GM20000 (cell line): ENCODE measurements at places on chromosomes 5 and 9.
A peak's percentile ranks its signal among the peaks of the same experiment; 100 is the strongest.

- no peak for DNase-seq
These were observed 1.5 kb upstream of the PTGES2 start for GRCh38 chr9:128128836-128129590.

DNA sequence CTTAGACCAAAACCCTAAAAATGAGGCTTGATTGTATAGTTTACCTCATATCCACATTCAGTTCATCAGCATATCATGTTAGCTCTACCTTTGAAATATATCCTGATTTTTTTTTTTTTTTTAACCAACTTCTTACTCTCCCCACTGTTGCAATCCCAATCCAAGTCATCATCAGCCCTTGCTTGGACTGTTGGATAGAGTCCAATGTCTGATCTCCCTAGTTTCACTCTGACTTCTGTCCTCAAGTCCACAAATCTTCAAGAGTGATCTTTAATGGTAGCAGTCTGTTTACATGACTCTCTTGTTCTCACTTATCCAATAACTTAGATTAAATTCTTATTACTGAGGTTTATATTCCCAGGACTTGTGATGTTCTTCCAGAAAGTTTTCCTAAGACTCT lies 30.8 kb downstream of the NAA35 start:
- DNase-seq: no peak

- DNase-seq: no peak
These were observed 136.2 kb downstream of the BARX1 start for GRCh38 chr9:93818827-93819472.

DNA sequence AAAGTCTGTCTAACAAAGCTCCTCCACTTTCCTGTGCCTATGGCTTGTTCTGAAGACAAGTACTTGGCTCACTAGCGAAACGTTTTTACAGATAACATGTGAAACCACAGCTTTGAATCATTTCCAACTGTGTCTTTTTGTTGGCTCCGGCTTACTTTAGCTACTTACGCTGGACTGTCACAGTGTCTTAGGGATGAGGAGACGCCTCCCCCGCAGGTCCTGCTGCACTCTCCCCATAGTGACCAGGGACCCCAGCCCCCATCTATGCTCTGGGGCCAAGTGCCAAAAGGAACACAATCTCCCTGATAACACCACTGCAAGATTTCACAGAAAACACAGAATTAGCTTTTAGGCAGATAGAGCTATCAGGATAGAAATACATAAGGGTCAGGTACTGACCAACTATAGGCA lies 219.1 kb downstream of the ADAMTS6 start:
- DNase-seq: no peak

- DNase-seq: no peak
These were observed 50.7 kb downstream of the ITGA2 start for GRCh38 chr5:53039855-53040254.

DNA sequence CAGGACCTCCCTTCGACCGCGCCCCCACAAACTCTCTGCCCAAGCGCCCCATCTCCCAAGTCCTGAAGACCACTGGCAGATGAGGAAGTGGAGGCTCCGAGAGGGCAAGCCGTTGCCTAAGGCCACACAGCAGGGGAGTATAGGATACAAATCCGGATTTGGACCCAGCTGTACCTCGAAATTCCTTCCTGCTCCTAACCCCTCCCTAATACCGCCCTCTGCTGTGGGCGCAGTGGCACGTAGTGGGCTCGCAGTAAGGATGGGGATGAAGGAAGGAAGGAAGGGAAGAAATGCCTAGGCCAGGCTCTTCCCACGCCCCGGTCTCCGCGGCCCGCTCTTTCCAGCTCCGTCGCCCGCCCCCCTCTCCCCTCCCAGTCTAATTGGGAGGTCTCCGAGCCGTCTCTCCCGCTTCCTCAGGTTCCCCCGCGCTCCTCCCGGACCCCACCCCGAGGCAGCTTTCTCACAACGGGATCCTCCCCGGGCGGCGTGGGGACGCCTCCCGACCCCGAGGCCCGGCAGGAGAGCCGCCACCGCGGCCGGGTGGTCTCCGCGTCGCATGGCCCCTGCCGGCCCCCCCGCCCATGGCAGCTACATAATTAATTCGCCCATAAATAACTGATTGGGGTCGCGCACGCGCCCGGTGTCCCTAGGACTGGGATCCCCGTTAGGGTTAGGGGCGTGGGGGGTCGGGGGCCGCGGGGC lies 138.9 kb downstream of the C9orf50 start:
- DNase-seq: no peak

DNA sequence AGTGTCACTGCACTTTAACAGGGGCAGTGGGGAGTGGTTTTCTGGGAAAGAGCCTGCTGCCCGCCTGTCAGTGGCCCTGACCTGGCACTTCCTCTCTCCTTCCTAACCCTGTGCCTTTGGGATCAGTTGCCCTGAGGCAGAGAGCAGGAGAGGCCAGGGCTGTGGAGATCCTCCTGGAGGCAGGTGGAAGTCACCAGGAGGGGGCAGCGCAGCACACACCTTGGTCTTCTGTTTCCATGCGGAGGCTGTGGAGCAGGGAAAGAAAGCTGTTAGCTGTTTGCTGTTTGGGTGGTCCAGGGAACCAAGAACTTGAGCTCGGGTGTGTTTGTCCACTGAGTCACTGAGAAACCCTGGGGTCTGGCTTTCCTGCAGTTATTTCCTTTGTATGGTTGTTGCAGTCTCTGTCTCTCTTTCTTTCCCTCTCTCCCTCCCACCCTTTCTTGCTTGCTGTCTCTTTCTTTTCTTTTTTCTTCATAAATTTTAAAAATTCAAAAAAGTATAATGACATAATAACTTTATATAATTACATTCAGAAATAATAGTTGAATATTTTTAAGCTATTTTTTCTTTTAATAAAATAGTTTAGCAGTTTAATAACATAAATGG lies 28.1 kb downstream of the NTRK2 start:
- peak; percentile 65 for DNase-seq

- DNase-seq: peak; percentile 53
These were observed 1.0 kb downstream of the KLF4 start for GRCh38 chr9:107488375-107489143.

- DNase-seq: no peak
These were observed 136.7 kb downstream of the RGS3 start for GRCh38 chr9:113600023-113600823.

DNA sequence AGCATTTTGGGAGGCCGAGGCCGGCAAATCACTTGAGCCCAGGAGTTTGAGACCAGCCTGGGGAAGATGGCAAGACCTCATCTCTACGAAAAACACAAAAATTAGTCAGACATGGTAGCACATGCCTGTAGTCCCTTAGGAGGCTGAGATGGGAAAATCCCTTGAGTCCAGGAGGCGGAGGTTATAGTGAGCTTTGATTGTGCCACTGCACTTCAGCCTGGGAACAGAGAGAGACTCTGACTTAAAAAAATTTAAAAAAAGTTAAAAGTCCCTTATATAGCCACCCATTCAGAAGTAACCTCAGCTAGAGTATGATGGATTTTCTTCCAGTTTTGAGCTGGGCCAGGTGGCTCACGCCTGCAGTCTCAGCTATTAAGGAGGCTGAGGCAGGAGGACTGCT lies 72.4 kb downstream of the UGCG start:
- no peak for DNase-seq

- DNase-seq: peak; percentile 77
These were observed 23.4 kb upstream of the ZBTB43 start for GRCh38 chr9:126781186-126782052.

DNA sequence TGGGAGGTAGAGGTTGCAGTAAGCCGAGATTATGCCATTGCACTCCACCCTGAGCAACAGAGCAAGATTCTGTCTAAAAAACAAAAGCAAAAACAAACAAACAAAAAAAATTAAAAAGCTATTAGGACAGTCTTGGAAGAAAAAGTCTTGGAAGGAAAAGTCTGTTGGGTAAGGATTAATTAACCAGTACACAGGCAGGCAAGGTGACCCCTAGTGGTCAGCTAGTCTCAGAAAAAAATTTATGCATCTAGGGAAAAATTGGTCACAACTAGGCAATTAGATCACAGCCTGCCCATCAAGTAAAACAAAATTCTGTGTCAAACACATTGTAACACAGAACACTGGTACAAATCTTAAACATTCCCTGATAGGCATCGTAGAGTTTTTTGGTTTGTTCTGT lies 6.7 kb upstream of the ANKRD18B start:
- peak; percentile 48 for DNase-seq

- no peak for DNase-seq
These were observed 266.4 kb downstream of the ZNF608 start for GRCh38 chr5:124480022-124480421.
